Left forelimb (tissue), 1 donor: ENCODE measurements at places on chromosomes 11 and 22.
A peak's percentile ranks its signal among the peaks of the same experiment; 100 is the strongest.

GRCh38 chr11:44702889-44703288 lies 23.9 kb upstream of the TSPAN18 start:
- no peak for DNase-seq

GRCh38 chr22:28799606-28800307 lies 612 bp downstream of the XBP1 start:
- peak; percentile 84 for DNase-seq

DNA sequence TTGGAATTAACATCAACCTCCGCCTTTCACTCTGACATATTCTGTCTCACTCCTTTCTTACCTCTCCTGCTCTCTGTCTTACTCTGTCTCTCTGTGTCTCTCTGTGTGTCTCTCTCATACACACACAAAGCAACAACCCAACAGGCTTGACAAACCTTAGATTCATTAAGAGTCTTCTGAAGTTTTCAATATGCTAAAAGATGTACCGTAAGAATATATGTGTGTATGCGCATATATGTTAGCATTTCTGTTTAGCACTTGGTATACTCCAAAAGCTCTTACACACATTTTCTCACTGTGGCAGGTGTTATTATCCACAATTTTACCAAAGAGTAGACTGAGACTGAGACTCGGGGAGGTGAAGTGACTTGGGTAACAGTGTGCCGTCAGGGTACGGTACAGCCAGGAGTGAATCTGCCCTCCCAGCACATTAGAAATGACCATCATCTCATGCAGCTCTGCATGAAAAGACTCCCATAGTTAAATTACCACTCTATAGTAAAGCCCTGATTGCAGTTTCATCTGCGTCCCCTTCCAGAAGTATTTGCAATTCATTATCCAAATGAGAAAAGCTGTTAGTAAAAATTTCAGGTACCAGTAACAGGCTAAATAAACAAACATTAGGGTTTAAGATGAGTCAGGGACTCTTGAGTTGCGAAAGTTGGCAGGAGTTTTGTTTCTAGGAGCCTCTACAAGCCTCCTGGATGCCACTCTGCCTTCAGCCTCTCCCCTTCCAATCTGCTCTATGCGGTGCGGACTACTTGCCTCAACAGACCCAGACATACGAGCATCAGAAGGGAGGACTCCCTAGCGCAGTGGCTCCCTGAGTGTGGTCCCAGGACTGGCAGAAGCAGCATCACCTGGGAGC lies 195.2 kb upstream of the TMEM45B start:
- no peak for DNase-seq

- DNase-seq: no peak
Measured at GRCh38 chr11:20112291-20113148, 47.8 kb downstream of the DBX1 start.

DNA sequence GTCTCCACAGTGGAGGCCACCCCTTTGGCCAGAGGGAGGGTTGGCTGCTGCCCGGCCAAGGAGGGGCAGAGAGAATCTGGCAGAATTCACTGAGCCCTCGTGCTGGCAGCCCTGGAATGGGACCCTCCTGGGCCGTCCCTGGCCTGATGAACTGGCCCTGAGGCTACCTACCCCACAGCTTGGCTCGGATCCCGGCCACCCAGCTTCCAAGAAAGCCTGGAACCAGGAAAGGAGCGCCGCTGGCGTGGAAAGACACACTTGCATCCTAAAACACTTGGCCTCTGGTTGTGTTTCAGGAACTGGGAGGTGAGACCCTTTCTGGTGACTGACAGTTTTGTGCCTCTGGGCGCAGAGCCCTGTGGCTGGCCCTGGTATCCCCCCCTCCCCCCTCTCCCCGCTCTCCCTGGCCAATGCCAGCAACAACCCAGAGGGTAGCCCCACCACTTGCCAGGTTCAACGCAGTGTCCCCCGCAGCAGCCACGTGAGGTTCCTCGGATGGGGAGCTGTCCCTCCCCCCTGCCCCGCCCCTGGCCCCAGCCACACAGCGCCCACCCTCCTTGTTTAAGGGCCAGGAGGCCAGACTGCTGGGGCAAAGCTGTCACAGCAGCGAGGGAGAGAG lies 693 bp downstream of the NFAM1 start:
- no peak for DNase-seq

DNA sequence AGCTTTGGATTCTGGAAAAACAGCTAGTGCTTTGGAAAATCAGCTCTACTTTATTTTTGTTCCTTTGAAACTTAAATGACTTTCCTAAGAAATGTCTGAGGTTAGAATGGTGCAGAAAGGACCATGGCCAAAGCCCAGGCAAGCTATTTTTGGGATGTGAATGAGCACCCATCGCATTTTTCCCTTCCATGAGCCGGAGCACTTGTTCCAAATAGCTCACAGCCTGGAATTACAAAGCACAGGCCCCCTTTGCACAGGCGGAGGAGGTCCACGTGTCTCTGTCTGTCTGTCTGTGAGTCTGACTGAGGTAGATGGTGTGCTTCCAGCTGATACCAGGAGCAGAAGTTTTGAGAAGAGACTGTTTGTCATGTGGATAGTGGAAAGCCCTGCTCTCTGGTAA lies 50.7 kb downstream of the MICAL2 start:
- DNase-seq: no peak

DNA sequence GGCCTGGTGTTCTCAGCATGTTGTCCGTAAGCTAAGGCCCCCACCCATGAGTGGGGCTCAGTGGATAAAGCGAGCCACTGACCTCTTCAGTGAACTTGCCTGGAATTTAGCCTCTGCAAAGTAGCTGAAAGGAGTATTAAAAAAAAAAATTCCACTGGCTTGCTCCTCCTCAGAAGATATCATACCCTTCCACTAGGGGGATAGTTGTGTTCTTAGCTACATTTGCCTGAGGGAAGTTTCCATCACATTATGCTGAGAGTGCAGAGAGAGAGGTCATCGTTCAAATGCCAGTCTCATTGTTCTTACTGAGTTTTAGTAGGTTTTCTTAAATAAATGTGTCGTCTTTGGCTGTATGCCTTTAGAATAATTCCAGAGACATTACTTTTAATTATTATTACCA lies 879.7 kb downstream of the JRKL start:
- DNase-seq: no peak

DNA sequence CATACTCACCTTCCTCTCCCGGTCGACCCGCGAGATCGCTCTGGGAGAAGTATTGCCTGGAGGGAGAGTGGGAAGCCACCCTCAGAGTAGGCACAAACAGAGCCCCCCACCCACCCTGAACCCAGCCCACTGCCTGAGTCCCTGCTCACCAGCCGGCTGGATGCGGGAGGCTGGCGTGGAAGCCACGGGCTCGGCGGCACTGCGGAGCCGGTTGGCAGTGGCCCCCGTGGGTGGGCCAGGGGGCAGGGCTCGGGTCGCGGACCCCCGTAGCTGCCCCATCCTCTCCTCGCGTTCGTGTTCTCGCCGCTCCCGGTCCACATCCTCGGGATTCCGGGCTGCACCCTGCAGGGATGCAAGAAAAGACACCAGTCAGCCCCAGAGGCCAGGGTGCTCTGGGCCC lies 21.4 kb upstream of the TMEM184B start:
- DNase-seq: no peak

DNA sequence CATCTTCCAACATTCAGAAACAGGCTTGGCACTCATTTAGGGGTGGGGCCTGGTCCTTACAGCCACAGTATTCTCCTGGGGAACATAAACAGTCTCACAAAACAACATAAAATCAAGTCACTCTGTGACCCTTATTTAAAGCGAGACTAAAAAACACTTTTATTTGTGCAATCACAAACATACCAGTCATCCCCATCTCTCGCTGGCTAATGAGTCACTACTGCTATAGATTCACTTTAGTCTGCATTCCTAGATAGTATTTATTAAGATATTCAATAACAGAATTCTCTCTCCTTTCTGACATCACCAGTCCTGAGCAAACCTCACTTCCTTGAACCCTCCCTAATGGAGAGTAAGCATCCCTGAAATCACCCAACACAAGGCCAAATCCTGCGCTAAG lies 68.0 kb downstream of the ZBTB44 start:
- no peak for DNase-seq

GRCh38 chr22:46003271-46004091 lies 26.5 kb upstream of the WNT7B start:
- DNase-seq: no peak

- no peak for DNase-seq
Measured at GRCh38 chr11:57336111-57336666, 497 bp upstream of the SSRP1 start.

GRCh38 chr22:22952531-22953280 lies 65.1 kb downstream of the IGLL5 start:
- no peak for DNase-seq

GRCh38 chr11:47378010-47378835 lies at the start of gene SPI1:
TSS of gene SPI1 (minus strand) at chr11:47378547. CDS start at chr11:47378353, 194 bp downstream.
- no peak for DNase-seq

GRCh38 chr11:78419327-78419726 lies 1.7 kb upstream of the GAB2 start:
- no peak for DNase-seq

DNA sequence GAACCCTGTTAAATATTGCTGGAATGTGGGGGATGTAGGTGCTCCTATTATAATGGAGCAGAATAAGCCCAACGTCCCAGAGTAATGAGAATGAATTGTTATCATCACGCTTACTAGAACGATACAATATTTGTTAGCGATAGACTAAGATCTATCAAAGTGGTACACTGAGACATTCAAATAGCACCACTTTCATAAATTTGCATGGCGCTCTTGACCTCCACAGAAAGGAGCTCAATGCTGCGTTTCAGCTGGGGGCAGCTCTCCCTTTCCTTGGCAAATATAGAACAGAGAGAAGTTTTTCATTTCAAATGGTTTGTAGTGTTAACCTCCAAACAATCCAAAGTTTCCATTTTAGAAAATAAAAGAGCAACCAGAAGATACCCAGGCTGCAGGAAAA lies 38.2 kb upstream of the BLID start:
- no peak for DNase-seq

GRCh38 chr11:111523343-111523742 lies 8.8 kb downstream of the HOATZ start:
- no peak for DNase-seq

DNA sequence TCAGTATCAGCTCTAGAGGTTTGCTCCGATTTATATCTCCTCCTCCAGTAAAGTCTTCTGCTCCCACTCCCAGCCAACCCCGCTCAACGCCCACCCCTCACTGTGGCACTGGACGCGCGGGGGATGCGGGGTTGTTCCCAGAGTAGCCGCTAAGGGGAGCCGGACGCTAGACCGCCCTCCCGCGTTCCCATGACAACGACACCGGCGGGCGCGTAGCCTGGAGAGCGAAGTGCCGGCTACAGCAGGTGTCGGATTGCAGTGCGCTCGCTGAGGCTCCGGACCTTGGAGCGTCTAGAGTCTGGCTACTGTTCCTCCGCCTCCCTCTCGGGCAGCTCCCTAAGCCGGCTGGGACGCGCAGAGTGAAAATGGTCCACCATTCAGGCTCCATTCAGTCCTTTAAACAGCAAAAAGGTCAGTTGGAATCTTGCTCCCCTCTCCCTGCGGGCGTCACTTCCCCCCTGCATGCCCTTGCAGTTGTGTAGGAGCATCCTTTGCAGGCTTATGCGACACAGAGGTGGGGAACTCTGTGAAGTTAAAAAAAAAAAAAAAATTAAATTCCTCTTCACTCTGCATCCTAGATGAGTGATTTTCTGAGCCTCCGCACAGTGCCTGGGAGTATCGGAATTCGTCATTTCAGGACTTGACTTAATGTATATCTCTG lies at the start of gene ANO3:
TSS of gene ANO3 (plus strand) at position 220 of the 661 bp plus-strand sequence. CDS start at position 366, 146 bp downstream.
- peak; percentile 88 for DNase-seq

GRCh38 chr11:10208131-10208575 lies 85.9 kb downstream of the SBF2 start:
- DNase-seq: no peak

- DNase-seq: no peak
Measured at GRCh38 chr11:75907906-75908527, 93.0 kb downstream of the UVRAG start.

DNA sequence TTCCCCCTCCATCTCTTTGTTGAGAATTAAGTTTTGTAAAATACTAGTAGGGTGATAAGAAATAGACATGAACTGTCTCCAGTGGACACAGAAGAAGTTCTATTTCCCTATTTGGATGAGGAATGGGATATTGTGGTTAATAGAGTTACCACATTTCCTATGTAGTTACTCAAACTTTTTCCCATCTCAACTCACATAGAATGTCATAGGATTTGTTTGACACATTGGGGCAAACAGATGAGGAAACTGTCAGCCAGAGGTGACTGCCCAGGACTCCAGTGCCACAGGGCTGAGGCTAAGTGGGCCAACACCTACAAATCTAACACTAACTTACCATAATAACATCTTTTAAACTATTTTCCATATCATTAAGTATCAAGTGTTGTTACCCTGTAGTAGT lies 58.3 kb downstream of the CCDC83 start:
- DNase-seq: no peak

DNA sequence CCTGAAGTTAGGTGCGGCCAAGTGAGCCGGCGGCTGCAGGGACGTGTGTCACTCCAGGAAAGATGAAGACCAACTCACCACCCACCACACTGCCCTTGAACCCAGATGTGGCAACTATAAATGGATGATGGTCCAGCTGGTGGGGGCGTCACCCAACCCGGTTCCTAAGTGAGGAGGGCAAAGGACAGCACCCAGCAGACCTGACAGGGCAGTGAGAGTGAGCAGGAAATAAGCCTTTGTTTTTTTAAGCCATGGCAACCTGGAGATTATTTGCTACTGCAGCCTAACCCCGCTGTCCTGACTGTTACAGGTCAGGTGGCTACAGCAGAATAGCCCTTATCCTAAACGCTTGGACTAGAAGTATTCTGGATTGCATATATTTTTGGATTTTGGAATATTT lies 228.9 kb downstream of the CTTN start:
- no peak for DNase-seq

- no peak for DNase-seq
Measured at GRCh38 chr11:8065031-8065430, 16.0 kb upstream of the TUB start.

DNA sequence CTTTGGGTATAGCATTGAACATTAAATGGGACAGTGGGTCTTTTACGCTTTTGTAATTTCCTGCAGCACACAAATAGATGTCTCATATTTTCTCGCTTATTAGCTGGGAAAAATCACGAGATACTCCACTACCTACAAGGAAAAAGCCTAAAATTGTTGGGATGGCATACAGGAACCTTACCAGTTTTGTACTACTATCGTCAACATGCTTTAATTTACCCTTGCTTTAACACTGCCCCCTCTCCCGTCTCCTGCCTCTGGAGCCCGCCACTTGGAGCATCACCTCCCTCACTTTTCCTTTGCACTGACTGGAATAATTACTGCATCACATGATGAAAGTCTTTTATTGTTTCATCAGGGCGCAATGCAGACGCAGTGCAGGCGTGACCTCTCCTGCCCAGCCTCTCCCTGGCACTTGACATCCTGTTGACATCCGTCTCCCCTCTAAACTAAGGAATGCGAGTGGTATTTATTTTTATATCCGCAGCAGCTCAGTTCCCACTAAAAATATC lies 1.0 kb upstream of the FNBP4 start:
- DNase-seq: peak; percentile 75
